ENCODE measurements at places on chromosomes 5 and 9. TPM values are rescaled to one million over a fixed set of nuclear protein-coding genes. Genes with fewer than 3 reads are reported as not detected.
A peak's percentile ranks its signal among the peaks of the same experiment; 100 is the strongest.

GRCh38 chr9:135711391-135711790, 9.4 kb downstream of the KCNT1 start:
- DNase-seq = no peak

GRCh38 chr5:58462154-58462553, 2.3 kb upstream of the PLK2 start:
- peak; percentile 82 for DNase-seq

ATP6V0E1 gene
- 243 TPM for total RNA-seq

RASEF gene
- total RNA-seq = 6.9 TPM

DNA sequence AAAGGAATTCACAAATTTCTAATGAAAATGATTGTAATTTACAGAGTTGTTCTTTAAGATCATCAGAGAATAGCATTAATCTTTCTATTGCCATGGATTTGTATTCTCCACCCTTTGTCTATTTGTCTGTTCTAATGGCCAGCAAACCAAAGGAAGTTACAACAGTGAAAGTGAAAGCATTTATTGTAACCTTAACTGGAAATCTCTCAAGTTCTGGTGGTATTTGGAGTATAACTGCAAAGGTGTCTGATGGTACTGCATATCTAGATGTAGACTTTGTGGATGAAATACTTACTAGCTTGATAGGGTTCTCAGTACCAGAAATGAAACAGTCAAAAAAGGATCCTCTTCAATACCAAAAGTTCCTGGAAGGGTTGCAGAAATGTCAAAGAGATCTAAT, 21.7 kb downstream of the RMI1 start:
- DNase-seq = no peak

GRCh38 chr5:97085459-97086181, 56.8 kb downstream of the LIX1 start:
- no peak for DNase-seq

DNA sequence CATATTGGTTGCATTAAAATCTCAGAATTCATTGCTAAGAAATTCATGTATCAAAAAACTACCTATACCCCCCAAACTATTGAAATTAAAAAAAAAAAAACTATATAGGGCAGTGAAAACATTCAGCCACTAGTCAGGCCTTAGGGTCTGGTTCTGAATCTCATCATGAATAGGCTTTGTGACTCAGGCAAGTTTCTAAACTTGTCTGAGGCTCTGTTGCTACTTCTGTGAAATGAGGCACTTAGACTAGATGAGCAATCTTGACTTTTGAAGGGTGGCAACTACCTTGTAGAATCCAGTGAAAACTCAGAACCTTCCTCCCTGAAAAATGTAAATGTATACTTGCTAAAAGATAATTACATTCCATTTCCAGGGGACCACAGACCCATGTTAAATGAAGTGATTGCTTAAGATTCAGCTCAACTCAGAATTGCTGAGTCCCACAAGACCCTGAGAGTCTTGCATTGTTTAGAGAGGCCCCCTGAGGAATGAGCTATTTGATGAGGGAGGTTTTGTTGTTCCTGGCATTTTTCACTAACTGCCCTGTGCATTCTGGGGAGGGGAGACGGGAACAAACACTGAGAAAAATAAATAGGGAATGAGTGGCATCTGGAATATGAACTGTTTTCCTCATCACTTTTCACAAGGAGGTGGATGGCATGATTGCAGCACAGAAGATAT, 29.5 kb downstream of the RAI14 start:
- peak; percentile 30 for DNase-seq

UHRF2 gene
- 54.6 TPM for total RNA-seq

STPG3 gene
- total RNA-seq = not detected

DNA sequence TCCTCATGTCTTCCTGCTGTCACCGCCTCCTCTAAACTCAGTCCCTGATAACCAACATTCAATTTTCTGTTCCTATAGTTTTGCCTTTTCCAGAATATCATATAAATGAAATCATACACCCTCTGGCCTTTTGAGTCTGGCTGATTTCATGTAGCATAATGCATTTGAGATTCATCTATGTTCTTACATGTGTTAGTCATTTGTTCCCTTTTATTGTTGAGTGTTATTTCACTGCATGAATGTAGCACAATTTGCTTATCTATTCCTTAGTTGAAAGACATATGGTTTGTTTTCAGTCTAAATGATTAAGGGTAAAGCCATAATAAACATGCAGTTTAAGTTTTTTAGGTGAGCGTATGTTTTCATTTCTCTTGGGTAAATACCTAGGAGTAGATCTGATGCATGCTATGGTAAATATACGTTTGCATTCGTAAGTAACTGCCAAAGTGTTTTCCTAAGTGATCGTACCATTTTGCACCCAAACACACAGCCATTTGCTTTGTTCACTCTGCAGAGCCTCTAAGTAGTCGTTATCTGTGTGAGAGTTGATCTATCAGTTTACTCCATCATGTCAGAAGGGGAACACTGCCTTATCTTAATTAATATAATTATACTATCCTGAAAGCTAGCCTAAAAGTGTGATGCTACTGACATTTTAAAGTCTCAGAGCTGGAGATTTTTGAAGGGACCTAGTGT, 460.8 kb downstream of the DMAC1 start:
- no peak for DNase-seq

DNA sequence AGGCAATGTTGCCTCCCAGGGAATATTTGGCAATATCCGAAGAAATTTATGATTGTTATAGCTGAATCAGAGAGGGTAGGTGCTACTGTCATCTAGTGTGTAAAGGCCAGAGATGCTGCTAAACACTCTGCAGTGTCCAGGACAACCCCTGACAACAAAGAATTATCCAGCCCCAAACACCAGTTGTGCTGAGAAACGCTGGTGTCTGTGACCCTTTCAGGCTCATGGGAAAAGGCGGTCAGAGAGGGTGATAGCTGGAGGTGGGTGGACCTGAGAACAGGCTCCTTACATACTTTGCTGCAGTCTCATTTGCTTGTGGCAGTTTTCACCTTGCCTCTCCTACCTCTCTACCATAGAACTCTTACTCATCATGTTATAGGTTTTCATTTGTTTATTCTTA, 295.3 kb upstream of the DMRT1 start:
- DNase-seq = no peak

- peak; percentile 85 for DNase-seq
Measured at GRCh38 chr5:178145965-178146820, 7.5 kb downstream of the NHP2 start.

- no peak for DNase-seq
Measured at GRCh38 chr5:173622183-173623047, 6.0 kb upstream of the BOD1 start.

GRCh38 chr9:68683433-68683832, 21.6 kb upstream of the PIP5K1B start:
- DNase-seq = no peak

DNA sequence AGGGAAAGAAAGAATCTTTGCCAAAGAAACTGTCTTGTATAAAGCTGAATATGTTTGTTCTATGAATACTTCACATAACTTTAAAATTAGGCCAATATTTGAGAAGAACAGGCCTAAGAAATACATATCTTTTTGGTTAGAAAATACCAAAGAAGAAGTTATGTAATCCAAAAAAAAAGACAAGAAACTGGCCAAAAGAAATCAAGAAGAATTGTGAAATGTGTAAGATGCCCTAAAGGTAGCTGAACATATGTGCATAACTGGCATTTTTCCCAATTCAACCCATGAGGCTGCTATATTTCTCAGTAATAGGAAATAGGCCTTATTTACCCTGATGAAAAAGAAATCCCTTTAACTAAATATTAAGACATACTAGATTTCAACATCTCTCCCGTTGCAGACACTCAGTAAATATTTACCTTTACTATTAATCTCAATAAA, 290.0 kb downstream of the CETN3 start:
- DNase-seq = peak; percentile 75

GRCh38 chr5:79032031-79032695, 37.3 kb downstream of the DMGDH start:
- DNase-seq = no peak

Data from MCF 10A (cell line).